Fibroblast of villous mesenchyme (primary cell): ENCODE measurements at places on chromosomes 3 and 15. TPM values are rescaled to one million over a fixed set of nuclear protein-coding genes. Genes with fewer than 3 reads are reported as not detected.

DNA sequence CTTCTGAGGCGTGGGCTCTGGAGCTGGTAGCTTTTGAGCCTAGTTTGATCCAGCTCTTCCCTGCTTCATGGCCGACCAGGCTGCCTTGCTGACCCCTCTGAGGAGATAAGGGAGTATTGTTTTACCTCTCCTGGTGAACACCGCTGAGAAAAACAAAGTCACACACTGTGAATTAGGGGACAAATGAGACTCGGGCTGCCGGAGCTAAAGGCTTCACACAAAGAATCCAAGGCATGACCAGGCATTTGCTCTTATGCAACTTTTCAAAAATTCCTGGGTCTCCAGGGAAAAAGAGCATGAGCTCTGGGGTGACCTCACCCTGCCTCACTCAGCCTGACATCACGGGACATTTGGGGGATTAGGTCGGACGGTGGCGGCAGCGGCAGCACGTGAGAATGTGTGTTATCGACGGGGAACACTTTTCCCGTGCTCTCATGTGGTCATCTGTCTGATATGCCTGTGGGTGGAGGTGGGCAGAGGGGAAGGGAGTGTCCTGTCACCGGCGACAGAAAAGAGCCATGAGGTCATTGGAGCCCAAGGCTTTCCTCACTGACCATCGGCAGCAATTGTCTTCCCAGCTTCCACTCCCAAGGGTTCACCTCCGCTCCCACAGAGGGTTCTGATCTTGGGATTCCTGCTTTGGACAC is 61.0 kb downstream of the TMEM44 start:
- DNase-seq = peak; percentile 97

DNA sequence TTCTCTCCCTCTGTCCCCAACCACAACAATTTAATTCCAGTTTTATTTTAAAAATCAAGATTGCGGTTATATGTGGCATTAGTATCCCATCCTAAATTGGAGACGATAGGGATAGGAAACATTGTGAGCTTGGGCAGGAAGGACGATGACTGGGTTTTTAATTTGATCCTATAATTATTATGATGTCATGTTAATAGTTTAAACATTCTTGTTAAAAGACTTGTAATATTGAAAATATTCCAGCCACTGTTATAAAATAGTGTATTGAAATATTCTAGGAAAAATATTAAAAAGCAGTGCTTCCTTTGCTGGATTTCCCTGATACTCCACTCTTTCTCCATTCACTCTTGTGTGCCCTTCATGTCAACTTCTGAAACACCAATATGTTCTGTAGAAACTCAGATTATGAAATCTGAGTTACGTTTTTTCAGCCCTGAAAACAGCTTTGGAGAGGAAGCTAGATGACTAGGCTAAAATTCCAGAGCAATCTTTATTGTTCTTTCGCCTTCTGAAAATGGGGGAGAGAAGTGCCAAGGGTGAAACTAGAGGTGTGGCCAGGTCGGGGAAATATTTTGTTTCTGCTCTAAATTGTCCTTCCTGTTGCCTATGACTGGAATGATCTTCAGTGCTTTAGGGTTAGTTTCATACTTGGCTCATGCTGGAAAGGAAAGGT is 46.1 kb upstream of the MAP3K13 start:
- peak; percentile 25 for DNase-seq

Gene ISLR
- 73.8 and 83.4 TPM in 2 replicates for total RNA-seq

GRCh38 chr15:90819390-90819789 is 49.0 kb upstream of the FURIN start:
- no peak for DNase-seq

GRCh38 chr3:73228000-73228399 is 166.5 kb downstream of the EBLN2 start:
- DNase-seq = no peak

Gene APOD
- 1.3 and 3.5 TPM in 2 replicates for total RNA-seq

GRCh38 chr3:65811086-65811761 is 227.5 kb downstream of the MAGI1 start:
- no peak for DNase-seq

Gene ECE2
- total RNA-seq = not detected in 2 replicates

DNA sequence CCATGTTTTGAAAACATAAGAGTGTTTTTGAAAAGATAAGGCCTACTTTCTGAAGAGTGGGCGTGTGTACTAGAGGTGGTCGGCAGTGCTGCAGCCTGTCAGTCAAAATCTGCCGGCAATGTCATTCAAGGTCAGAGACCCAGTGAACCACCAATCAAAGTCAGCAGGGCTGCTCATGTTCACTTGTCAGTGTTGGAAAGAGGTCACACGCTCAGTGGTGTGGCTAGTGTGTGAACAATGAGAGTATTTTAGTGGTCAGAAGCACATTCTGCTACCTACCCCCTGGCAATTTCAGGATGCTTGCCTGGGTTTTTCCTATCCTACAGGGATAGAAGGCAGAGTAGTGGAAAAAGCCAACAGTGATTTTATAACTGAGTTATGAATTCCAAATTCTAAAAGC is 278.5 kb upstream of the ONECUT1 start:
- DNase-seq = no peak

DNA sequence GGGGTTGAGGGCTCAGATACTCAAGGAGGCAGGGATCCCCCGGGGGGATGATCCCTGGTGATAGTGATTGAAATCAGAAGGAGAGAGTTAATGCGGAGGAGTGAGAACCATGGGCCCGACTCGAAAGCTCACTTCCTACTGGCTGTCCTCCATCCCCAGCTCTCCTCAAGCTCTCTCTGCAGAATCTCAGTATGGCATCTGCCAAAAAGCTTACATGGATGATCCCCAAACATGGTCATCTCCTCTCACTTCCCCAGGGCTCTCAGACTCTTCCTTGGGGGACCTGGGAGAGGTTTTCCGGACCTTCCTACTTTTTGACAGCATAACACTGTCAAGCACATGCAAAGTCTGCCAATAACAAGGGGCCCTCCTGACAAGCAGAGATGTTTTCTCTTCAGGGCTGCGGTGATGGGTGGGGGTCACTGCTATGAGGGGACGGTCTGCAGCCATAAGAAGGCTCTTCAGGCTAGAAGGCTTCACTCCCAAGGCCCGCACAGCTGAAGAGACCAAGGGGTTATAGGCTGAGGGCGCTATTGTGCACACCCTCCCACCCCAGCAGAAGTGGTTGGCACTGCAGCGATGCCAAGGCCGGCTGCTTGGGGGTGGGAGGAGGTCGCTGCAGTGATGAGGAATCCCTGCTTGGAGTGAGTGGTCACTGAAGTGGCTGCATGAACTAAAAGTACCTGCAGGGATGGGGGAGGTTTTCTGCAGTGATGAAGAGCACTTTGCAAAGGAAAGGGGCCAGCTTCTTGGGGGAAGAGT is 828 bp upstream of the VWA5B2 start:
- no peak for DNase-seq

DNA sequence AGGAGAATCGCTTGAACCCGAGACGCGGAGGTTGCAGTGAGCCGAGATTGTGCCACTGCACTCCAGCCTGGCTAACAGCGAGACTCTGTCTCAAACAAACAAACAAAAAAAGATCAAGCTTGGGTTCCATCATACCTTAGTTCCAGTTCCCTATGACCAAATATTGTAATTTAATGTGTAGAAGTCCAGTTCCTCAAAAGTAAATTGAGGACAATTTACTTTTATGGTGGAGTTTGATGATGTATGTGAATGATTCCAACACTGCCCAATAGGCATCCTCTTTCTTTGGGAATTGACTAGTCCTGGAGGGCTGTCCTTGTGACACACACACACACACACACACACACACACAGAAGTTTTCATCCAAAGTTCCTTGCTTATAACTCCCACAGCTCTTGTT is 2.8 kb upstream of the PKM start:
- DNase-seq = no peak

Gene ALAS1
- 42.5 and 52.2 TPM in 2 replicates for total RNA-seq

GRCh38 chr15:79088426-79089205 is 2.0 kb downstream of the RASGRF1 start:
- DNase-seq = no peak

DNA sequence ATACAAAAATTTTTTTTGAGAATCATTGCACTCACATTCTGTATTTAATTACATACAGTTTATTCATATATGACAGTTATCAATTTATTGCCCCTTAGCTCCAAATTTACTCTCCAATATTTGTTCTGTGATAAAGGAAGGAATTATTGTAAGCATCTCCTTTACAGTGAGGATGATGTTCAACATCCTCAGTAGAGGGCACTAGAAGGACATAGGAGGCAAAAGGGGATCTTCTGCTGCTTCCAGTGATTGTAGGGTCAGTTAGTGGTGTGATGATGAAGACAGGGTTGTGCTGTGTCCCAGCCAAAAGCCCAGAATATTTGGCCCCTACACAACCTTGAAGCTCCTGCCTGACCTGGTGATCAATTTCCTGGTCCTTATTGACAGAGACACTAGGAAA is 89.9 kb upstream of the DCBLD2 start:
- DNase-seq = no peak

- DNase-seq = no peak
These were observed 52.9 kb upstream of the ICE2 start for GRCh38 chr15:60531801-60532200.

DNA sequence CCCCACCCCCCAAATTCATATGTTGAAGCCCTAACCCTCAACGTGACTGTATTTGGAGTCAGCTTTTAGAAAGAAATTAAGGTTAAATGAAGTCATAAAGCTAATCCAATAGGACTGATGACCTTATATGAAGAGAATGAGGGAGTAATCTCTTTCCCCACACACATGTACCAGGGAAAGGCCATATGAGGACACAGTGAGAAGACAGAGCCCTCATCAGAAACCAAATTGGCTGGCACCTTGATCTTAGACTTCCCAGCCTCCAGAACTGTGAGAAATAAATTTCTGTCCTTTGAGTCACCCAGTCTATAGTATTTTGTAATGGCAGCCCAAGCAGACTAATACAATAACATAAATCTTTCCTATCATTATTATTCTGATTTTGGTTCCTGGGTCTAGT is 194.7 kb upstream of the NANOGP8 start:
- no peak for DNase-seq

DNA sequence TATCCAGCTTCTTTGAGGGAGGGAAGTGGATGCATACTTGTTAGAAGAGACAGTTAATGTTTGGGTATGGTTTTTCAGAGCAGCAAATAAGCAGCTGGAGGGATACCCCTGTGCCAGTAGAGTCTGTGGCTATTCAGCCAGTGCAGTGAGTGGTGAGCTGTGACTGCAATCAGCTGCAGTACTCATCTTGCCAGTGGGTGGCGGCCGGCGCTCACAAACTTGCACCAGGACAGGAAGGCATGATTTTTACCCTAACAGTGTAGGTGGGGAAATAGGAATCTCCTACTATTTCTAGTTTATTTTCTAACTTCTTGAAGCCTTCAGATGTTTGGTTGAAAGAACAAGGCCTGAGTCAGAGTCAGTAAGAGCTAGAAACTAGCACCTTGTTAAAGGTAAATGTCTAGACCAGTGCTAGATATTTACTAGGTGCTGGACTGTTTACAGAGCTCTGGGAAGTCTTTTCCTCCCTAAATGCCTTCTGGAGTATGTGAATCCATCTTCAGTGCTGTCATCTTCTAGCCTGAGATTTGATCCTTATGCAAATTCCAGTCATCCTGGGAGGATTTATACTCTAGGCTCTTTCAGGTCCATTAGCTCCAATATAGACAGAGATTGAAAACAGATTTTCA is 23.6 kb downstream of the TIMP4 start:
- peak; percentile 61 for DNase-seq

GRCh38 chr3:172371544-172371943 is 76.7 kb downstream of the GHSR start:
- no peak for DNase-seq

DNA sequence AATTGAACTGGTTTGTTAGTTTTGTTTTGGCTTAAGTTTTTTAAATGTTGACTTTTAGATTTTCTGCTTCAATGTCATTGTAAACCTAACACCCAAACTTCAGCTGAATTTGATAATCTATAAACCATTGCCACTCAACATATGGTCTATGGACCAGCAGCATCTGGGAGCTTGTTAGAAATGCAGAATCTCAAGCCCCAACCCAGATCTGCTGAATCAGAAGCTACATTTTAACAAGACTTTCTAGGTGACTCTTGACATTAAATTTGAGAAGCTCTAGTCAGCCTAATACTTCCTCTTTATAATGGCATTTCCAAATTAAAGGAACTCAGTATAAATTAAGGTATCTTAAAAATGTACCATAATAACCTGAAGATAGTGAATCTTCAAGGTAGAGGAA is 96.5 kb upstream of the THRB start:
- no peak for DNase-seq

Gene SH2D7
- total RNA-seq = not detected in 2 replicates

GRCh38 chr3:167830007-167830406 is 94.5 kb downstream of the SERPINI1 start:
- no peak for DNase-seq

Gene IDH3A
- total RNA-seq = 25.4 and 43.6 TPM in 2 replicates

Gene MTMR10
- 25.4 and 37.6 TPM in 2 replicates for total RNA-seq

DNA sequence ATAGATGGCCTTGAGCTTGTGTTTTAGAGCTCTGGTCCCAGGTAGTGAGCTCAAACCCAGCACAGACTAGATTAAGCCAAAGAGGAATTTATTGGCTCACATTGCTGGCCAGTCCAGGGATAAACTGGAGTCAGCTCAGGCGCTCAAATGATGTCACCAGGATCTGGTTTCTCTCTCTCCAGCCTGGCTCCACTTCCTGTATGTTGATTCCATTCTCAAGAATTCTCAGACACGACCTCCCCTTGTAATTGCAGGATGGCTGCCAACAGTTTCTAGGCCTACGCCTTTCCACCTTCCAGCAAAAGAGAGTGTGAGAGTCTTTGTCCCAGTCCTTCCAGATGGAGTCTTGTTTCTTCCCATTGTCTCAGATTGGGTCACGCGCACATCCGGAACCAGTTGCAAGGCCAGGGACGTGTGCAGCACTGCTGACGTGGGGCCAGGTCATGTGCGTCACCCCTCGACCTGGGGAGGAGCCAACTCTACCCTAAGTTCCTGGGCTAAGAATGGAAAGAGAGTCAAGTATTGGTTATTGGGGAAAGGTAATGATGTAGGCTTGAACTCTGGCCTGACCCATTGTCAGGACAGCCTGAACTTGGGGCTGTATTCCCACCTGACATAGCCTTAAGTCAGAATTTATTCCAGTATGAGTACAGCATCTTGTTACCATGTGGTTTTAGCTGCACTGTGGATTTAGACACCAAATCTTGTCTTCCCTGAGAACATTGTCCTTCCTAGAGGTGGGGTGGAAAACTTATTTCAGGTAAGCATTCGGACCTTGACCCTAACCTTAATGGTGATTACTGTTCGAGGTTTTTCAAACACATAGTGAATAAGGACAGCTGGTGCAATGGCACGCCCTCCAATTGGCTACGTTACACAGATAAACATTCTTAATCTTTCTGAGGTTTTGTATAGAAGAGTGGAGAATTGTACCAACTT is 31.6 kb downstream of the CACNA1D start:
- DNase-seq = no peak

DNA sequence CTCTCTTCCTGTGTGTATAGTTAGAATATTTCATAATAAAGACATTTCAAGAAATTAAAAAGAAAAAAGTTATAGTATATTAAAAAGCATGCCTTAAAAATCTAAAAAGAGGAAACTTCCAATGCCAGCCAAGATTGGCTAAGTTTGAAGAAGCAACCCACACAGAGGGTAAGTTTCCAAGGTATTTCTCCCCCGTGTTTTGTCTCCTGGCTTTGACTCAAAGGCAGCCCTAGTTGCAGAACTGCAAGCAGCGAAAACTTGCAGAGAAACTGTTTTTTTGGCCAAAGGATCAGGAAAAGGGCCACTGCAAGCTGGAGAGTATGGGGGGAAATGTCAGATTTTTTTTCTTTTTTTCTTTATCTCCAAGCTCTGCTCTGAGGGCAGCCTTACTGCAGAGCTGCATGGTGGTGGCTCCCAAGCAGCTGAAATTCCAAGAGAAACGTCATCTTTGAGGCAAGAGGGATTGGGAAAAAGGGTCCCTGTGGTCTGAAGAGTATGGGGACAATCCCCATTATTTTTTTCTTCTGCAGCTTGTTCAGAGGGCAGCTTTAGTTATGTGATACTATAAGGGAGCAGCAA is 23.0 kb downstream of the HACL1 start:
- no peak for DNase-seq

GRCh38 chr3:198032039-198032936 is 72.3 kb downstream of the LMLN start:
- no peak for DNase-seq
